ENCODE measurements at places on chromosomes 12 and 14. TPM values are rescaled to one million over a fixed set of nuclear protein-coding genes. Genes with fewer than 3 reads are reported as not detected.

OR2AP1 gene
- total RNA-seq, result not detected

OAS1 gene
- not detected for total RNA-seq

C14orf180 gene
- not detected for total RNA-seq

PITPNM2 gene
- 1.2 TPM for total RNA-seq

PLBD1 gene
- total RNA-seq, result not detected

PLCZ1 gene
- not detected for total RNA-seq

PLEKHD1 gene
- 0.30 TPM for total RNA-seq
